Colonic mucosa (tissue), 4 donors: ENCODE measurements at places on chromosomes 3 and 15.

GRCh38 chr15:99084965-99085364 is 19.9 kb upstream of the SYNM start:
- no peak for DNase-seq

- DNase-seq: no peak
These were observed 251.6 kb downstream of the RBMS3 start for GRCh38 chr3:29532473-29532872.

GRCh38 chr3:151875759-151876158 is 2.3 kb downstream of the SUCNR1 start:
- DNase-seq: no peak

DNA sequence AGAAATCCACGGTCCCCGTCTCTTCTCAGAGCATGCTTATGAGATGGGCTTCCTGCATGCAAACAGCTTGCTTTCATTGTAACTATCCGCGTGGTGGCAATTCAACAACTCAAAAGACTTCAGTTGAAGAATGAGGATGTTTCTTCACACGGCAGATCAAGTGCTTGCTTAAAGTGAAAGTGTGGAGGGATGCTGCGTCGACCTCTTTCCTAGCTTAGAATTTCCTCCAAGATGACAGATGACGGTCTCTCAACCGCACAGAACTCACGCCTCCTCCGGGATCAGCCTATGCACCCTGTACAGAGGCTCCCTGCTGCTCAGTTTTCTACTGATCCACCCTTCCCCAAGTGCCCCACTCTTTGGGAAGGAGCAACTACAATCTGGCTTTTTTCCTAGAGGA is 47.8 kb downstream of the PCSK6 start:
- no peak for DNase-seq

GRCh38 chr15:41622901-41623300 is 37.3 kb upstream of the MGA start:
- no peak for DNase-seq

DNA sequence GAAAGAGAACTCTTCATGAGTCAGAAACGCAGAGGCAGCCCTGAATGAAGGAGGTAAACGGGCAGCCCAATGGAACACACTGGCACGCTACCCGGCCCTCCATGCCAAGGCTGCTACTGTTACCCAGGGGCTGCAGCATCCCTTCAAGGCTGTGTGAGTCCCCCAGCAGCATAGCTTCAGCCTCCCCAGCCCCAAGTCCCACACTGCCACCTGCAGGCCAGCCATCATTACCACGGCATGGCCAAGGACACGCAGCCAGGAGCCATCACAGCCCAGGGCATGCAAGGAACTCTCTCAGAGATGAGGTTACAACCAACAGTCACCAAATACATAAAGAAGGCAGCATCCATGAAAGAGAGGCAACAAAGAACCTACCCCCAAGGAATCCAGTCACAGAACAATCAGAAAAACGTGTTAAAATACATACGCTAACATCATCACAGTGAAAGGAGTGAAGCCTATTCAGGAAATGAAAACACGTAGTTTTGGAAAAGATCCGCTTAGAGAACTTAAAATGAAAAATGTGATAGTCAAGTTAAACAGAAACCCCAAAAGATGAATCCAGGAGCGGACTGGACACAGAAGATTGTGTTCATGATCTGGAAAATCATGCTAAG is 22.4 kb downstream of the PLA2G4F start:
- DNase-seq: peak; percentile 78

- no peak for DNase-seq
These were observed 177.5 kb downstream of the STT3B start for GRCh38 chr3:31710123-31710803.

- no peak for DNase-seq
These were observed 2.8 kb upstream of the CSPG5 start for GRCh38 chr3:47581422-47581821.

DNA sequence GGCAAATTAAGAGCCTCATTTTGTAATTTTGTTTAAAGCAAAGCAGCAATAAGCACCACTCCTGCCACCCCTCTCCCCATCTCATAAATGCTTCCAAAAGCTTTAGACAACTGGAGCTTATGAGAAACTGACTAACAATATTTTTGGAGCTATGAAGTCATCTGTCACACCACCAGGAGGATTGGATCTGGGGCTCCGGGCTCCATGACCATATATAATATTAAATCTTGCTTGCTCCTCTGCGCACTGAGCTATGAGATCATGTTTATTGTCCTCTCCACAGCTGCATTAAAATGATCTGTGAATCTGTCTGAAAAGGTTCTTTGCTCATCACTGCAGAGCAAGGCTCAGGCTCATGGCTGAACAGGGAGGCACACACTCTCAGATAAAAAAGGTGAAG is 323.7 kb downstream of the ZNF621 start:
- no peak for DNase-seq

- no peak for DNase-seq
These were observed 21.4 kb downstream of the SECISBP2L start for GRCh38 chr15:49024840-49025239.

DNA sequence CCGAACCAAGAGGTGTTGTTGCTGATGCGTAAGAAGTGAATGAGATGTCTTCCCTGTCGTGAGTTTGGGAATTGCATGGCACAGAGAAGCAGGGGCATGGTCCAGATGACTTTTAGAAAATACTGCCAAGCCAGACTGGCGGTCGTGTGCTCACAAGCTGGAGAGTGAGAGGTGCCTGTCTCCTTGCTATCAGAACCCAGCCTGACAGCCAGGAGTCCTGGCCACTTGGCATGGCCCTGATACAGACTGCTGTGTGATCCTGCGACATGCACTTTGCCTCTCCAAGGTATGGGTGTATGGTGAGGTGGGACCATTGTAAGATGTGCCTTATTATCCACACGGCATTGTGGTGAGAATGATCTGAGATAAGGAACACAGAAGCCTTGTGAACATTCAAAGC is 93.0 kb downstream of the SMAD3 start:
- DNase-seq: no peak

- no peak for DNase-seq
These were observed 51.0 kb downstream of the VGLL4 start for GRCh38 chr3:11592445-11593298.

DNA sequence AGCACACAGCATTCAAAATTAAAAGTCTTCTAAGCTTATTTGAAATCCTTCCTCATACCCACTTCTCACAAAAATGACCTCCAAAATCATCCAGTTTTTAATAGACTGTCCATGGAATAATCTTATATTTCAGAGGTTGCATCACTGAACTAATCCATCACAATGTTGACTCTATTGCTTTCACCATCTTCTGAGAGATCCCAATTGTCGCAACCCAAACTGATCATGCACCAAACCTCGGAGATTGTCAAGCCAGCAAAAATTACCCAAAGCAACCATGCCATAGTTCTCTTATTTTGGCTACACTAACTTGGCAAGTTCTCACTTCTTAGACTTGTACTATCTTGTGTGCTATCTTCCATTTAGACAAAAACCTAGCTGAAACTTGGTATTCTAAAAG is 75.5 kb downstream of the LRRFIP2 start:
- DNase-seq: no peak

DNA sequence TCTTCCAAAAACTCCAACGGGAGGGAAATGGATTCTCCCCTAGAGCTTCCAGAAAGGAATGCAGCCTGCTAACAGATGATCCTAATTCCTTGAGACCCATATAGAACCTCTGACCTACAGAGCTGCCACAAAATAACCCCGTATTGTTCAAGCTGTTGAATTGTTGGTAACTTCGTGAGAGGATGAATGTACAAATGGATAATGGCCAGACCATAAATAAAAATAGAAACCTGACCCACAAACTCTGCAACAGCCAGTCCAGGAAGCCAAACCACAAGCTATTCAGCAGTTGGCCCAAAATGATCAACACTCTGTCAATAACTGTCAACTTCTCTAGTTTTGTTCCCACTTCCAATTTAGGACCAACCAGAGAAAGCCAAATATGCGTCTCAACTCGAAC is 414.0 kb upstream of the ZNF717 start:
- no peak for DNase-seq

DNA sequence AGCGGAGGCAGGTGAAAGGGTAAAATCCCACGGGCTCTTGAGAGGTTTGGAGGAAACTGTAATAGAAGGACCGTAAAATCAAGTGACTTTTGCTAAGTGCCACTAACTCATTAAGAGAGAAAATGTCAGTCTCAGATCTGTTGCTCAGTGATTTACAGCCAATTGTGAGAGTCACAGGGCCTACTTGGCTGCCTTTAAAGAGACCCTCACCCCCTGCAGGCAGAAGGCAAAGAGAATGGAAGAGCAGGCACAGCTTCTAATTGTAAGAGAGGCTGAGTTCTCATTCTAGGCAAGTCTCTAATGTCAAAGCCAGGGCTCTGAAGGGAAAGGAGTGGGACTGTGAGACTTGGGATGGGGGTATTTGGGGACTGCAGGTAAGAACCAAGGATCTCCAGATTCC is 9.3 kb upstream of the SYNM start:
- no peak for DNase-seq

DNA sequence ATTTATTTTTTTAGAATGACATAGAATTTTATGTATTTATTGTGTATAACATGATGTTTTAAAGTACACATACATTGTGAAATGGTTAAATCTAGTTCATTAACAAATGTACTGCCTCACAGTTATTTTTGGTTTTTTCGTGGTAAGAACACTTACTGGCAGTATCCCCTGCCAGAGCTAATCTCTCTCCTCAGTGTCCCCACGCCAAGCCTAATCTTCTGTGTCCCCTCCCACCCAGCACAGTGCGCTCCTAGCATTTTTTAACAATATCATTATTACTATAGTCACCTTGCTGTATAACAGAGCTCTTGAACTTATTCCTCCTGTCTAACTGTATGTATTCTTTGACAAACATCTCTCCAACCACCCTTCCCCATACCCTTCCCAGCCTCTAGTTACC is 333.2 kb downstream of the GABRB3 start:
- no peak for DNase-seq

- no peak for DNase-seq
These were observed 7.4 kb upstream of the CCK start for GRCh38 chr3:42273361-42273760.

DNA sequence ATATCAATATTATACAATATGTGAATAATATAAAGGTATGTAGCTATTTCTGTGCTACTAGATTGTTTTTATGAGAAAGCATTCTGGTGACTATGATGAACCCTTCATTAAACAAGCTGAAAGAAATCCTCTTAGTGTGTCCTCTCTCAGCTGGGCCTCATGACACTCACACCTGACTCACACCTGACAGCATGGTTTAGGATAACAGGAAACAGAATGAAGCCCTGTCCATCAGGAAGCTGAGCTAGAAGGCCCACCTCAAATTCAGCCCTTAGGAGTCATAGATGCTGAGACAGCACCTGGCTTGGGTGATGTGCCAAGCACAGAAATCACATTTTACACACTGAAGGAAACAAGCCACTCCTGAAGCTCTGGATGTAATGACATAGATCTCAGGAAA is 30.8 kb downstream of the CHCHD4 start:
- no peak for DNase-seq

DNA sequence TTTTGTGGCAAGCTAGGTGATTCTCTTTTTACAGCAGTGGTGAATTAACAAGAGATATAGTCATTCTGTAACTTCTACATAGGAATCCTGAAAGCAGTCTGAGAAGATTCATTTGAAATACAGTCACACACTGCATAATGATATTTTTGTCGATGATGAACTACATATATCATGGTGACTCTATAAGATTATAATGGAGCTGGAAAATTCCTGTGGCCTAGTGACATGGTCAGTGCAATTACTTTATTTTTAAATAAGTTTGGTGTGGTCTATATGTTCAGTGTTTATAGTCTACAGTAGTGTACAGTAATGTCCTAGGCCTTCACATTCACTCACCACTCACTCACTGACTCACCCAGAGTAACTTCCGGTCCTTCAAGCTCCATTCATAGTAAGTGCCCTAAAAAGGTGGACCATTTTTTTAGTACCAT is 511.4 kb upstream of the MCTP2 start:
- no peak for DNase-seq

DNA sequence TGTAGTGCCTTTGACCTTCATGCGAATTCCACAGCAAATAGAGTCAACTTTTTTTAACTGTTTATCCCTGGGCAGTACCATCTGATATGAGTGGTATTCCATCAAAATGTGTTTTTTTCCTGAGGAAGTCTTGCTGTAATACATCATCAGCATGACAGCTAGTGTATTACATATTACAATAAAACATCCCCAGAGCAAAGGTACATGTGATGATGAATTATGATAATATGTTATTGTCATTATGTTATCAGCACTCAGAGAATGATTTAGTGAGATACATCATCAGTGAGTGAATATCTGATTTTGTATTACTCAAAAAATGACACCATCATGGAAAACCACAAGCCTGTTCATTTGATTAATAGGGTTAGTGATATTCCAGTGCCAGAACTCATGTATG is 69.7 kb upstream of the ARL6 start:
- DNase-seq: no peak

DNA sequence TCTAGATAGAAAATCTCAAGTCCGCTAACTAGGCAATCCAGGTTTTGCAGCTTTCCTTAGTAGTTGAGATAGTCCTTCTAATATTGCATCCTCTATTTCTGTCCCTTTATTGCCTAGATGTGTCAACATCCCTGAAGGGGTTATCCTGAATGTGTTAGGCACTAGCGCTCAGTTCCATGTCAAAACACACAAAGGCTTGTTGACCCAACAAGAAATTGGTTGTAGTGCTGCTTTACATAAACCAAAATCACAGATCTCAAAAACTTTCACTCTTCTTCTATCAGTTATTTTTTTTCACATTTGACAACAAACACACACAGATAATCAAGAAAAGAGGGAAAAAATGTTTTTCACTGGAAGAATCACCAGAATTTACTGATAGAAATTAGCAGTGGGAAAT is 51.4 kb upstream of the SOX2 start:
- no peak for DNase-seq

- DNase-seq: no peak
These were observed 27.1 kb downstream of the ITPR1 start for GRCh38 chr3:4520033-4520816.
